ENCODE measurements at places on chromosomes 3 and 15. TPM values are rescaled to one million over a fixed set of nuclear protein-coding genes. Genes with fewer than 3 reads are reported as not detected.

GRCh38 chr3:58526515-58526957, 10.5 kb downstream of the ACOX2 start:
- DNase-seq = no peak

GRCh38 chr3:21913791-21914190, 162.8 kb upstream of the ZNF385D start:
- DNase-seq = no peak

DNA sequence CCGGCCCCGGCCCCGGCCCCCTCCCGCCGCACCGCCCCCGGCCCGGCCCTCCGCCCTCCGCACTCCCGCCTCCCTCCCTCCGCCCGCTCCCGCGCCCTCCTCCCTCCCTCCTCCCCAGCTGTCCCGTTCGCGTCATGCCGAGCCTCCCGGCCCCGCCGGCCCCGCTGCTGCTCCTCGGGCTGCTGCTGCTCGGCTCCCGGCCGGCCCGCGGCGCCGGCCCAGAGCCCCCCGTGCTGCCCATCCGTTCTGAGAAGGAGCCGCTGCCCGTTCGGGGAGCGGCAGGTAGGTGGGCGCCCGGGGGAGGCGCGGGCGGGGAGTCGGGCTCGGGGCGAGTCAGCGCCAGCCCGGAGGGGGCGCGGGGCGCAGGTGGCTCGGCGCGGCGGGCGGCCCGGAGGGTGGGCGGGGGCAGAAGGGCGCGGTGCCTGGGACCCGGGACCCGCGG, 352 bp downstream of the CHRD start:
- DNase-seq = peak; percentile 44

DNA sequence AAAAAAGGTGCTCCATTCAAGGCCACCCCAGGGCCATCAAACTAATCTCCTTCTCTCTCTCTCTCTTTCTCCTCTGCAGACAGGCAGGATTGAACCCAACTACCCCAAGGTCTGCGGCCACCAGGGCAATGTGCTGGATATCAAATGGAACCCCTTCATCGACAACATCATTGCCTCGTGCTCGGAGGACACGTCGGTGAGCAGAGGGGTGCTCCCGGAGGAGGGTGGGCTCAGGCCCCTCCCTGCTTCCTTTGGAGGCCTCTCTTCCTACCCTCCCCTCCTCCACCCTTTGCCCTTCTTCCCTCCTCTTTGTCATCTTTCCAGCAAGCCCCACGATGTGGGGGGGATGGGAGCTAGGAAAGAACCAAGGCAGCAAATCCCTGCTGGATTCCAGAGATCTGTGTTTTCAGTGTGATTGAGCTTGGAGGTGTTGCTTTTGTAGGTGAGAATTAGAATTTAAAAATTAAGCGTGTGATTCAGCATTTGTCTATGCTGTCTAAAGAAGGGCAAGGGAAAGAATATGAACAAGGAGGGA, 116.3 kb downstream of the CORO2B start:
- DNase-seq = no peak

DNA sequence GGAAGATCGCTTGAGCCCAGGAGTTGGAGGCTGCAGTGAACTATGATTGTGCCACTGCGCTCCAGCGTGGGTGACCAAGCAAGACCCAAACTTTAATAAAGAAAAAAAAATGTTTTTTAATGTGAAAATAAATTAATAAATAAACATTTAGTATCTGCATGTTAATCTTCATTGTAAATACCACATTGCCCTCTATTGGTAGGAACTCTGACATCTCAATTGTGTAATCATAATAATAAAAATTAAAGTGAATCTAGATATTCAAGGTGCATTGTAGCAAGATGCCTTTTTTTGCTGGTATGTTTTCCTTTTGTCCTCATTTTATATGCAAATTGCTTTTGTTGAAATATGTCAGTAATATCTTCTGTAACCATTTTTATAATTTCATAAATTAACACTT, 95.0 kb upstream of the LIMD1 start:
- DNase-seq = no peak

DNA sequence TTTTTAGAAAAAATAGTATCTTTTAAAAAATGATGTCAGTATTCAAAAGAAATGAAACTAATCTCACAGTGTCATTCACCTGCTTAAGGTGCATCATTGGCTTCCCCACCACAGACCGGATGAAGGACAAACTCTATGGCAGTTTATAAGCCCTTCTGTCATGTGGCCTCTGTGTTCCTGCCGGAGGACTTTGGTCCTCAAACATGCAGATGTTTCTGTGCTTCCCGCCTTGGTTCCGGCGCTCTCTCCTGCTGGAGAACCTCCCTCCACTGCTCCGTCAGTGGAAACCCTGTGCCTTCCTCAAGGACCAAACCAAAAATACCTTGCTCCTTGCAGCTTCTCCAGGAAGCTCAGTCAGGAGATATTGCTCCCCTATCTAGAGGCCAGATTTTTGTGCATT, 326.3 kb downstream of the UACA start:
- no peak for DNase-seq

GRCh38 chr3:101829874-101830273, 19.4 kb upstream of the NFKBIZ start:
- DNase-seq = no peak

The ATP13A5 gene
- total RNA-seq = not detected

The KLF13 gene
- 328 TPM for total RNA-seq
